ENCODE measurements at places on chromosomes 12 and 14.

- DNase-seq = peak; percentile 79
Observed at GRCh38 chr12:62817556-62818271, 117.2 kb downstream of the PPM1H start.

DNA sequence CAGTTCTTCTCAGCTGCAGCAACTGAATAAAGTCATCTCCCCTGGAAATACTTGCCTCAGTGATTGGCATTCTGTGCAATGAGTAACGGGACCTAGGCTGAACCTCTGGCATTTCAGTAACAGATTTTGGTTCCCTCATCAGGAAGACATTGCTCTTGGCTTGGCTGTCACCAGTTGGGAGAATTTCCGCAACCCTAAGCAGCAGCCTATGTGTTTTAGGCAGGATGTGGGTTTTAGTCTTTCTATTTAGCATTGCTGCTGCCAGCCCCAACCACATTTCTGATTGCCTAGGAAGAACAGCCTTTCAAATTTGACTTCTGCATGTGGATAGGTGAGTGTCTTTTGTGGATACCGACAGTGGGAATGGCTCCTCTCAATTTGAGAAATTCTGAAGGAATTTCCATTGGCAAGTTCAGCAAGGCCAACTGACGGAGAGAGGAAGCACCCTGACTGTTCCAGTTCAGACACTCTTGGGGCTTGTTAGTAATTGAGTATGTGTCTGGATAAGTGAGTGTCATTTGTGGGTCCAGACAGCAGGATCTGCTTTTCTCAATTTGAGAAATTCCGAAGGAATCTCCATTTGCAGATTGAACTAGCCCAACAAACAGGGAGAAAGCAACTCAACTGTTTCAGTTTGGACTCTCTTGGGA is 19.0 kb upstream of the CLEC2A start:
- no peak for DNase-seq

- peak; percentile 40 for DNase-seq
Observed at GRCh38 chr12:74021937-74022336, 515.7 kb upstream of the ATXN7L3B start.

DNA sequence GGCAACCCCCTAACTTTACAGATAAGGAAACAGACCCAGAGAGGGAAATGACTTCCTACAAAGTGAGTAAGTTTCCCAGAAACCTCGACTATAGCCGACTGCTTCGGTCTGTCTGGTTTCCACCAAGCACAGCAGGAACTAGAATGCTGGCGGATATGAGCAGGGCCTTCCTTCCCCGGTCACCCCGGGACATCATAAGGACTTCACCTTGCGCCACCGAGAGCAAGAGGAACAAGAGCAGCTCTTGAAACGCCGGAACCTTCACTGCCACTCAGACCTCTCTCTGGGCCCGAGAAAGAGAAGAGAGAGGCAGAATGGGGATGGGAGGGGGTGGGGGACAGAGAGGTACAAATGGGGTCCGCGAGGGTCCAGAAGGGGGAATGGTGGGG is 29.4 kb upstream of the GPR68 start:
- DNase-seq = no peak

GRCh38 chr12:101855364-101855884 is 22.0 kb upstream of the DRAM1 start:
- no peak for DNase-seq

DNA sequence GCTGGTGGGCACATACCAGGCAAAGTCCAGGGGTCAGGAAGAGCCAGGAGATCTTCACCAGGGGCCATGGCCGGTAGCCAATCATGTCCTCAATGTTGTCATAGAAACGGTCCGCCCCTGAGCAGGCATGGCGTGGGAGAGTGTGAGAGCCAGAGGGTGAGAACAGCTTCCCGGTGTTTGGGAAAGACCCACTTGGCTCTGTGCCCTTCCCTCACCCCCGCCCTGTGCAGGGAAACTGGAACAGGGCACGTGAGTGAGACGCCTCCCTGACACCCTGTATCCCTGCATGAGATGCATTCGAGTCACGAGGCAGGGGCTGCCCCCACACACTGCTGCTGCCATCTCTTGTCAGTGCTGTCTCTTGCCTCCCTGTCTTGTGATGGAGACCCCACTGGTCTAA is 20.7 kb downstream of the SLC6A12 start:
- DNase-seq = no peak

Measured in A673 (cell line).